Memory B cell (primary cell): ENCODE measurements at places on chromosomes 7 and 10.

GRCh38 chr7:36057323-36057722, 95.7 kb upstream of the EEPD1 start:
- DNase-seq, result no peak

GRCh38 chr7:26071622-26072456, 80.2 kb upstream of the NFE2L3 start:
- DNase-seq, result no peak

GRCh38 chr7:90187507-90188050, 24.0 kb upstream of the STEAP2 start:
- no peak for DNase-seq

- no peak for DNase-seq
These were observed 22.6 kb downstream of the MYL10 start for GRCh38 chr7:101606498-101606923.

DNA sequence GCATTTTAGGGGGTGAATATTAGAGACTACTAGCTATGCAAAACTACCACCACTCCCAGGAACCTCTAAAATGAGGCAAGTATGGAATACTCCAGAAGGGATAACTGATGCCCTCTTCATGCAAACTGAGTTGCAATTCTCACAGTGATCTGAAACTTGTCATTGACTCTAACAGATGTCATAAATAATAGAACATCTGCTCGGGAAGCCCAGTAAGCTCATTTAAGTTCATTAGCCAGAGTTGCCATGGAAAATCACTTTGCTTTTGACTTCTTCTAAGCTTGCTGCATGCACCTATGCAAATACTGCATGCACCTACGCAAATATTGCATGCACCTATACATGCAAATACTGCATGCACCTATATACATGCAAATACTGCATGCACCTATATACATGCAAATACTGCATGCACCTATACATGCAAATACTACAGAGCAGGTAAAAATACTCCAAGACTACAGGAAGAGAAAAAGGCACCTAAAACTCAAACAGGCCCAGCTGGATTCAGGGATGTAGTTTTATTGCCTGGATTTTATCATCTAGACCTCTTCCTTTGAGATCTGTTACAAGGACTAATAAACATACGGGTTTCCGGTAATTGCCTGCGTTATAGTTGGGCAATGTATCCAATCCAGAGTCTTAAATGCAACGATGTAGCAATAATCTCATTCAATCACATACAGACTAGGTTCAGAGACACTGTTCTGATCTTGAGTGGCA, 1061.1 kb upstream of the AUTS2 start:
- DNase-seq, result no peak

DNA sequence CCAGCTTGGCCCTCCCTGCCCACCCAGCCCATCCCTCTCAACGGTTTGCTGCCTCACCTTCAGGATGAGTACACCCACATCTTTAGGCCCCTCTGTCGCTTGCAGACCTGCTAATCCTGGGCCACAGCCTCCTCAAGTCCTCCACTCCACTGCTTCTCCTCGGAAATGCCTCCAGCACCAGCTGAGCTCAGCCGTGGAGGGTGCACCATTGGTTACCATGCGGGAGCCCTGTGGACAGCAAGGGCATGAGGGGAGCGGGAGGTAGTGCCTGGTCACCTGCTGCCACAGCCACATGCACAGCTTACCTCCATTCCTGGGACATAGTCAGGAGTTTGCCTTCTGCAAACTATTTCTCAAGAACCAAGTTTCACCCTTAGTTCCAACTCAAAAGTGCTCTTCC, 286.3 kb upstream of the ZMIZ1 start:
- DNase-seq, result no peak

- DNase-seq, result no peak
These were observed 13.5 kb upstream of the PRPS1L1 start for GRCh38 chr7:18041191-18041590.

GRCh38 chr7:2616387-2617324, 15.1 kb upstream of the TTYH3 start:
- no peak for DNase-seq

DNA sequence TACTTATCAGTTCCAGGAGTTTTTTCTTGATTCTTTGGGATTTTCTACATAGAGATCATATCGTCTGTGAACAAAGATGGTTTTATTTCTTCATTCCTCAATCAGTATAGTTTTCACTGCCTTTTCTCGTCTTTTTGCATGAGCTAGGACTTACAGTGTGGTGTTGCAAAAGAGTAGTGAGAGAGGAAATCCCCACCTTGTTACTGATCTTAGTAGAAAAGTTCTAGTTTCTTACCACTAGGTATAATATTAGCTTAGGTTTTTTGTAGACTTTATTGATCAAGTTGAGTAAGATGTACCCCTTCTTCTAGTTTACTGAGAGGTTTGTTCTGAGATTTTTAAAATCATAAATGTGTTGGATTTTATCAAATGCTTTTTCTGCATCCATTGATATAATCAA, 123.3 kb downstream of the TMEM26 start:
- DNase-seq, result no peak

GRCh38 chr7:73342645-73343044, 14.7 kb downstream of the FKBP6 start:
- no peak for DNase-seq

- no peak for DNase-seq
These were observed 186.8 kb downstream of the HGF start for GRCh38 chr7:81583090-81583489.

DNA sequence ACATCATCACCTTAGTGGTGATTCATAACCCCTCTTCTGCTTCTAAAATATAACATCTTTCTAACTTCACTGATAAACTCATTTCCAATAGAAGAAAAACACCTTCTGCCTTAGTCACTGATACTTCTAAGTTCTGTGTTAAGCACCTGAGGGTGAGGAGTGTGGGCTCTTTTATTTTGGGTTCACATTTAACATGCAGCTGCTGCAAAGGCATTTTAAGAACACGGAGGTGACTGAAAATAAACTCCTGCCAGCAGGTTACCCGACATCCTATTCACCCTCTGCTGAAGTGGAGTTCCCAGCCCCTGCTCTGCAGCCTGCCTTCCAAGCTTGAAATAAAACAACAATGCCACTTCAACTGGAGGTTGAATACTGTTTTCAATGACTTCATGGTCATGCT, 202.9 kb upstream of the PLXNA4 start:
- no peak for DNase-seq

GRCh38 chr10:1738950-1739349, 1.6 kb upstream of the ADARB2 start:
- no peak for DNase-seq

DNA sequence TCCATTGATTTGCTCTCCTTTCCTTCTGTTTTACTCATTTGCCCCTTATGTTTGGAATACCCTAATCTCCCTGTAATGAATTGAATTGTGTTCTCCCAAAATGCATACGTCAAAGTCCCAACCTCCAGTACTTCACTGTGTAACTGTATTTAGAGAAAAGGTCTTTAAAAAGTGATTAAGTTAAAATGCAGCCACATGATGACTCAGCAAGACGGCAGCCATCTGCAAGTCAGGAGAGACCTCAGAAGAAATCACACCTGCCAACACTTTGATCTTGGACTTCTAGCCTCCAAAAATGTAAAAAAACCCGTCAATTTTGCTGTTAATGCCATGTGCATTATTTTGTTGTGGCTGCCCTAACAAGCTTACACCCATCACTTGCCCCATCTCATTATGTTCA, 85.3 kb upstream of the PCLO start:
- DNase-seq, result no peak

DNA sequence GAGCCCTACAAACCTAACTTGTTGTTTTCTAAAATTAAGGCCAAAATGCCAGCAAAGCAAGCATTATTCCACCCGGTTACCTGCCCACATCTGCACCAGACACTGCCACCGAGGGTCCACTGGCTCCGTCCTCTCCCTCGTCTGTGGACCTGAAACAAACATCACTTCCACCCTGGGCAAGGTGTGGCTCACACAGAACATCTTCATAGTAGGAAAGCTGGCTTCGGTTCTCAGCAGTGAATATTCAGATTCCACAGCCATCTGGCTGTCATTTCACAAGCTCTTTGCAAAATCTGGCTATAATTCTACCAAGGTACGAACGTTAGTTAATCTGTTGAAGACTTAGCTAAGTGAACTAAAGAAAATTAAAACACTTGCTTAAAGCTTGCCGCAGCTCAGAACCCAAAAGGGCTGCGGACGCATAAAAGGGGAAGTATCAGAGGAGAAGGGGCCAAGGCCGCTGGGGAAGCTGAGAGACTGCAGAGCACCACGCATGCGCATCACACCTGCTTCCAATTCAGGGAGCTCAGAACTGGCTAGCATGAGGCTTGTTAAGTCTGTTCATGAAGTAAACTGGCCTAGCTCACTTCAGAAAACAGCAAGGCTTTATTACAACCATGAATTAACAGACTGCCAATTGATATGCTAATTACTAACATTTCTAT, 46.1 kb downstream of the PTPRN2 start:
- DNase-seq, result peak; percentile 45

- DNase-seq, result no peak
These were observed 21.0 kb upstream of the HILPDA start for GRCh38 chr7:128434413-128435326.

DNA sequence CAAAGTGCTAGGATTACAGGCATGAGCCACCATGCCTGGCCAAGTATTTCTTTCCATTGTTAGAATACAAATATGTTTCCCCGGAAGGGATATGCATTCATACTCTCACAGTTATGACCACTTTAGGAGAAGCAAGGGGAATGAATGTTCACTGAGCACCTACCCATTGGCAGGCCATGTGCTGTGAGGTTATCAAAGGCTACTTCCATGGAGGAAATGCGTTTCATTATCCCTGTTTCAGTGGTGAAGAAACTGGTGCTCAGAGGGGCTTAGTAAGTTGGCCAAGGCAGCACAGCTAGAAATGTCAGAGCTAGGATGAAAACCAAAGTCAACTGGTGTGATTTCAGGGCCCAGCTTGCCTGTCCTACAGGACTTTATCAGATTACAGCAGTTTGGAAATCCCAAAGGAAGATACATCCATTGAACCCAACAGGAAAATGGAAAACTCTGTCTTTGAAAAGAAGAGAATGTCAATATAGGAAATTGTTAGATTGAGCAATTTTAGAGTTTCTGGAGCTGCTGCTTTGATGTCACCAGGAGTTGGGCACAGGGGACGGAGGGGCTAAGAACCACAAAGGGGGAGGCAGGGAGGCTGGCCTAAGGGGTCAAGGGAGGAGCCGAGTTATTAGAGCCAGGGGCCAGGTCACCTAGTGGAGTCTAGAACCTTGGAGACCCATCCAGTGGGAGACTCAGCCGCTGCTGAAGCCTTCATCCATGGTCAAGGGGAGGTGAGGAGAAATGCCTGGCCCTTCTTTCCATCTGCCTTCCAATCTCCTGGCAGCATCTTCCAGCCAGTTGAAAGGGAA, 319.8 kb downstream of the FRMD4A start:
- no peak for DNase-seq

GRCh38 chr7:16978358-16979244, 96.8 kb upstream of the AGR3 start:
- no peak for DNase-seq

DNA sequence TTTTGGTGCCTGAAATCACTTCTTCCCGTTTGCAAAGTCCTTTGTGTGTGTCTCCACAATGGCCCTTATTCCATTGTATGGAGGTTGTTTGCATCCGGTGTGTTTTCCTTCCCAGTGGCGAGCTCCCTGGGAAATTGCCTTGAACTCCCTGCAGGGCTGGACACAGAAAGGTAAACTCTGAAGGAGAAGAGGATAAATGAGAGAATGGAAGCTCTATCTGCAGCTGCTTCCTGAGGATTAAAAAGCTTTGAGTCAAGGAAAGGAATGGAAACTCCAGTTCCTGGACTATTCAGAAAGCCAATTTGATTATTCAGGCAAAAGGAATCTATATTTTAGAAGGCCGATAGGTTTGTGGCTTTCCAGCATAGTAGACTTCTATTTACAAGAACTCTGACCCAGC, 4.4 kb upstream of the GRK5 start:
- DNase-seq, result no peak

DNA sequence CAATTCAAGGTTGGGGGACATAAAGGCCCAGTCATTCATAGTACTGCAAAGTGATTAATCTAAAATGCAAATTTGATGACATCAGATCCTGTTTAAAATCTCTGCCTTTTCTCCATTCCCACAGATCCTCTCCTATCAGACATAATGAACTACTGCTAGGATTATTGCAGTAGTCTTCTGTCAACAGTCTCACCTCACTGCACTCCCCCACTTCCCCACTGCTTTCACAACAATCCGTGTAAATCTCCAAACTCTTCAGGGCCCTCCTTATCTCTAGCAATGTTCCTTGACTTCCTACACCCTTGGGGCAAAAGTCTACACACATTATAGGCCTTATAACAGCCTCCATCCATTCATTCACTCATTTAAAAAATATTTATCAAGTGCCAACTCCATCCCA, 112.4 kb downstream of the KBTBD2 start:
- no peak for DNase-seq

DNA sequence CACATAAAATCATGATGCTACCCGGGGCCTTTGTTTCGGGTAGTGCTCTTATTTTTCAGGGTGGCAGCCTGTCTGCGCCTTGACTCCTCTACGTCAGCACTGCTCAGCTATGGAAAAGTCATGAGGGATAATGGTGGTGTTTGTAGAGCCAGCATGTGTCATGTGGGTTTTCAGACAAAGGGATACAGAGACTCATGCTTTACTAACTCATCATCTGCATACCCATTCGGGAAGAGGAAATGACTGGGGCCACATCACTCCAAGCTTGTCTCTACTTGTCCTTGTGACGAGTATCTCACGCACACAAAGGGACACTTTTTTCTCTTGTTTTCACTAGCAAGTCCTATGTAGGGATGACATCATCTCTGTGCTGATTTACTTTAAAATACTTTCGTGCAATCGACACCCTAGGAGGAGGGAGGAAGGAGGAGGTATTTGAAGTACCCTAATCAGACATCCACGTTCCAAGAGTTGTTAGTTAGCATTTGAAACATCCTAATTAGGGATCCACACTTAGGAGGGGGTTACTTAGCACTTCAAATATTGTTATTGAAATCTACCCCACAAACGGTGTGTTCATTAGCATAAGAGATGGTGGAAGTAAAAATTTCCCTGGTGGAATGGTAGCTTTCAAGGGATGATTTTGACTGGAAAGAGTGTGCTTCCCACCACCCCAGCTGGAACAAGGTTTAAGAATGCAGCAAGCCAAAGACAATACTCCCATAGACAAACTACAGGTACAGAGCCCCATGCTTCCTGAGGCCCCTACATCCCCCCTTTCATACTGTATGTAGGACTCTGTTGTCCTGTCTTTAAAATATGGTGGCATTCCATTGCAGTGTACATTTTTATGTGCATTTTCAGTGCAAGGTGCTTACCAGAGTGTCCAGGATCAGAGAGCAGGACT, 52.0 kb downstream of the THNSL1 start:
- no peak for DNase-seq

DNA sequence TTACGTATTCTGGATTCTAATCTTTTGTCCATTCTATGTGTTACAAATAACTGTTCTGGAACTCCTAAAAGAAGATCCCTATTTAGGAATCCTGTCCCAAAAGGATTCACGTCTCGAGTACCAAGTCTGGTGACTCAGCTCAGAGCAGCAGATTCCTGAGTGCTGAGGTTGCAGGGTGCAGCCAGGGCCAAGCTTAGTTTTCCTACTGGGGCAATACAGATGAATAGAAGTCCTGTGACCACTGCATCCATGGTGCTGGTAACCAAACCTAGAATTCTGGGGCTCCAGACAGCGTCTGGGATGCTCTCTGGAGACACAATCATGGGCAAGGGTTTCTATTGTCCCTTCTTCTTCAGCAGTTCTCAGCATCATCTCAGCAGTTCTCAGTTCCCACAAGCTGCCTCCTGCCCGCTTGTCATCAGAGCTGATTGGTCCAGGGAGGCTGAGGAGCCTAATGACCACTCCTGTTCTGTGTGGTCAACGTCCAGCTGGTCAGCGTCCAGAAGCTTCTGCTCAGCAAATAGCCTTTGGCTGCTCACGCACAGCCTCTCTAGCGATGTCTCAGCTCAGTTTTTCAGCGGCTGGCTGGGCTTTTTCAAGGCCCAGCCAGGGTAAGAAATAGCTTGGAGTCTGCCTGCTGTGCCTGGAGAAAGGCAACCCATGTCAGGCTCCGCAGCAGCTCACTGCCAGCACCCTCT, 50.4 kb upstream of the C7orf33 start:
- DNase-seq, result no peak
